ENCODE measurements at places on chromosomes 7 and 10.

GRCh38 chr7:154744256-154744860, 258.6 kb downstream of the PAXIP1 start:
- DNase-seq, result no peak

GRCh38 chr10:118835682-118836326, 81.0 kb upstream of the CACUL1 start:
- no peak for DNase-seq

DNA sequence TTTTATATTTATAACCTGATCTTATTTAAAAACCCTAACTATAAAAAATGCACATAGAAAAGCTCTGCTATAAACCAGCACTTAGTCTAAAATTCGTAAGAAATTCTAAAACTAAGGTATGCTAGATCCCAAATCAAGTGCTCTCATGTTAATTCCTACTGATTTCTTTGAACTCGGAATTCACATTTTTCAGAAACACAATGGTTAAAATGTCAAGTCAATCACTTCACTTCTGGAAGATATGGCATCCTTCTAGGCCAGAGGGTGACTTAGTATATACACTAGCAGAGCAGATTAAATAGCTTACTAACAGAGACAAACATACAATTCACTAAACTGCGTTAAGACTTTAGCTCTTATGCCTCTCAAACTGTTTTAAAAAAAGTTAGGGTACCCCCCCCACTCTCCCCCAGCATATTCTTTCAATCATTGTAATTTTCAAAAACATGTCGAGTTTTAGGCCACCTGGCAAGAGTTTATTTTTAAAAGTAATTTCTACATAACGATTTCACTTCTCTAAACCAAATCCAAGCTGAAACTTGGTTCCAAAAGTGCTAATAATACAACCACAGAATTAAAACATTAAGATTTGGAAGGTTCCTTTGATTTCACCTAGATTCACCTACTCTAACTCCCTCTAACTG, 129.4 kb downstream of the NRBF2 start:
- no peak for DNase-seq

DNA sequence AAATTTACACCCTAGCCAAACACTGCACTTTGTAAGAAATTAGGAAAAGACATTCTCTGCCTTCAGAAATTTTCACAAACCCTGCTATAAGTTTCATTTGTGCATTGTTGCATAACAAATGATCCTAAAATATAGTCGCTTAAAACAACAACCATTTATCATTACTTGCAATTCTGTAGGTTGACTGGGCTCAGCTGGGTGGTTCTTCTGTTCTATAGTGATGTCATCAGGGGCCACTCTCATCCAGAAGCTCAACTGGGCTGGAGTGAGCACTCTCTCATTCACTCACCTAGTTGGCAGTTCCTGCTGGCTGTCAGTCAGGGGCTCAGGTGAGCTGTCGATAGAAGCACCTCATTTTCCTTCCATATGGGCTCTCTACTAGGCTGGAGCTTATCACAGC, 20.7 kb upstream of the FGFR2 start:
- DNase-seq, result no peak

GRCh38 chr7:74396993-74397392, 56.7 kb upstream of the GTF2IRD1 start:
- DNase-seq, result no peak

DNA sequence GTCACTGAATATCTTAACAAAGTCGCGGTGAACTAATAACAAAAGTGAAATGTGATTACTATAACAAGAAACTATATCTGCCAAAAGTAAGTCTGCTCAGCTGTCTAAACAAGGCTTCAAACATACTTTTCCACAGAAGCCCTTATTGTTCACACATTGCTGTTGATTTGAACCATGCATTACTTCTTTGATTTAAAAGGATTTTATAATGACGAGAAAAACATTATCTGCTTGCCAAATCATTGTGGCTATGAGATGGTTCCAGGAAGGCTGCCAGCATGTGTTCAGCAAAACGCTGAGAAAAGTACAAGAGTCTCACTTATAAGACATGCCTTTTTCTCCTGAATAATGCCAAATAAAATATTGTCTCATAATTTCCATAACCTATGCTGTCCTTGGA, 24.4 kb downstream of the RNF133 start:
- no peak for DNase-seq

DNA sequence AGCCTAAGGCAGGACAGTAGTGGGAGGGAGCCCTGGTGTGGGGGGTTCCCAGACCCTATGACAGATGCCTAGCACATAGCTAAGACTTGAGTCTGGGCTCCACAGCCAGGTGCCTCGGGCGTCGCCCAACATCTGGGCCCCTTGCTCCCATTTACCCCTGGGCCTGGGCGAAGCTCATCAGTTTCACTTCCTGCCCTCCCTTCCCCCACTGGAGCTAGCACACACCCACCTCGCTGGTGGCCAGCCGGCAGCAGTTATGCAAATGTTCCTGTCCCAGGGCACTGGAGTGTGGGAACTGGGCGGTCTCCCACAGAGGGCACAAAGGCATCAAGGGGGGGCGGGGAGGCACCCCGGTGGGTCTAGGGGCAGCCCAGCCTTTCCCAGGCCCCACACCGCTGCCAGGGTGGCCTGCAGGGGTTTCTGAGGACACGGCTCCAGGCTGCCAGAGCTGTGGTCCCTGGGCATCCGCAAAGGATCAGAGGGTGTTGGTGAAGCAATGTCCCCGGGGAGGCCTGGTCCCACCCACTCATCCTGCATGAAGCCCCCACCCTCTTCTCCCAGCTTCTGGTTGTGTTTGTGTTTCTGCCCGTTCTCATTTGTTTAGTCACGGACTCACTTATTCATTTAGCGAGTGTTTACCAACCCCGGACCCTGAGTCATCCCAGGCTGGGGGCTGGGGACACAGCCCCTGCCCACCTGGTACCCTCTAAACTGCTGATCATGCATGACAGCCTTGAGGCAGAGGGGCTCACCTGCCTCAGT, 20.4 kb downstream of the SH2B2 start:
- no peak for DNase-seq

DNA sequence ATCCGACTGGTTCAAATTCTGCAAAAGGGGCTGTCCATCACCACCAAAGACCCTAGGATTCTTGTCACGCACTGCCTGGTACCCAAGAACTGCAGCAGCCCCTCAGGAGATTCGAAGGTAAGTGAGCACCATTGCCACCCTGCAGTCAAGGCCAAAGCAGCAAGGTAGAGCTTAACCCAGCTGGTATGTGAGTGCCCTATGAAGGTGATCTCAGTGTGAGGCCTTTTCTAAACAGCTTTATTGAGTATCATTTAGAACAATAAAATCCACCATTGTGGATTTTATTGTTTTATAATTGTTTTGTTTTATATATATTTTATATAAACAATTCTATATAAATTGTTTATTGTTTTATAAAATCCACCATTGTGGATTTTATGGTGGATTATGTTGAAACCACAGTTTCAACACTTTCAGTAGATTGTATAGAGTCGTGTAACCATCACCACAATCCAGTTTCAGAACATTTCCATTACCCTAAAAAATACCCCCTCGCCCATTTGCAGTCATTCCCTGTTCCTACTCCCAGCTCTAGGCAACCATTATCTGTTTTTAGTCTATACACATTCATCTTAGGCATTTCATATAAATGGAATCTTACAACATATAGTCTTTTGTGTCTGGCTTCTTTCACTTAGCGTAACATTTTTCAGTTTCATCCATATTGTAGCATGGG, 20.1 kb upstream of the CALU start:
- no peak for DNase-seq

DNA sequence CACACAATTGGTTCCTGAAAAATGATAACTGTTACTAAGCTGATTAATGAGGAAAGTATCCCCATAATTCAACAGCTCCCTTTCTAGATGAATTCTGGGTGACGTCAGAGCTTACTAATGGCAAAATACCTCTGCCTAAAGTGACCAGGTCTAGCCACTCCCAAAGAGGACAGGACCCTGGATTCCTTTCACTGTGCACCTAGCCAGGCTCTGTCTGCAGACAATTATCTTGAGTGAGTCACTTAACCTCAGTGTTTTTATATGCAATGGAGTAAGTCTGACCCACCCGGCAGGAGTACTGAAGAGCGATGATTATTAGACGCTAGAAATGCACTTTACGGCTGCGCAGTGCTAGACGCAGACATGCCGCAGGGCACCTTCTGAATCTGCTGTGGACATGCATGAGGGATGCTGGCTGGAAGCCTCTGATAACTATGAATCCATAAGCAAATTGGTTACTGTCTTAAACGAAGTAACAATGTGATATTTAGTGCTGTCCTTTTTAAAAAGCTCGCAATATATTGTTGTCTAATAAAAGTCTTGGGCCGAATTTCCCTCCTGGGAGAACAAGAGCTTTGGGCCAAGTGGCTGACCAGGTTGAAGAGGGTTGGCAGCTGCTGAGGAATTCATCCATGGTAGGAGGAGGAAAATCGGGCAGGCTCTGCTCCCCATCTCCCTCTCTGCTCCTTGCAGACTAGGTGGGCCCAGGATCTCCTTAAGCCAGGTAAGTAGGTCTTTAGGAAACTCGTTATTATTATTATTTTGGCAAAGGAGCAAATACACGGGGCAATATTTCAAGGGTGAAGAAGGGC, 4.6 kb upstream of the INPP5A start:
- no peak for DNase-seq

DNA sequence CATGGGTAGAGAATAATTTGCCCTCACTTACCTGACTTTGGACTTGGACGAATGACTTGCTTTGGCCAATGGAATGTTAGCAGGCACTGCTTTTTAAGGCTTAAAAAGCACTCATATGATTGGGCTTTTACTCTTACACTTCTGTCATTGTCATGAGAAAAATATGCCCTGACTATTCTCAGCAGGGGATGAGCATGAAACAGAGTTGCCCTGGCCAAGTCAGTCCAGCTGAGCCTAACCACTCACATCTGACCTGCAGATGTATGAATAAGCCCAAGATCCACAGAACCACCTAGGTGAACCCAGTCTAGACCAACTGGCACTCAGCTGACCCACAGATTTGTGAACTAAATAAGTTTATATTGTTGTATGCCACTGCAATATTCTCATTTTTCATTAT, 573.5 kb downstream of the TNS3 start:
- no peak for DNase-seq

DNA sequence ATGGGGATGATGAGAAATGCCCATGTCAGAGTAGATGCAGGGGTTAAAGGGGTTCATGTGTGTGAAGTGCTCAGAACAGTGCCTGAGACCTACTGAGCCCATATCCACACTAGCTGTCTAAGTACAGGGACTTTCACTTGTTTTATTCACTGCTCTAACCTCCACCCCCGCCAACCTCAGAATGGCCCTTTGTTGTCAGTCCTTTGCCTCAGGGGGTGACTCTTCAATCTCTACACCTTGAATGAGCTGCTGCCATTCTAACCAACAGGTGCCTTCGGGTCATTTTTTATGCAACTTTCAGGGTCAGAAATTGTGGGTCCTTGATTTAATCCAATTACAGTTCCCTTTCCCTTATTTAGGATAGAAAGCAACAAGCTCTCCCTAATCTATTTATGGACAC, 26.2 kb downstream of the VSTM4 start:
- no peak for DNase-seq

- no peak for DNase-seq
These were observed 24.7 kb downstream of the VWC2 start for GRCh38 chr7:49797987-49798660.

DNA sequence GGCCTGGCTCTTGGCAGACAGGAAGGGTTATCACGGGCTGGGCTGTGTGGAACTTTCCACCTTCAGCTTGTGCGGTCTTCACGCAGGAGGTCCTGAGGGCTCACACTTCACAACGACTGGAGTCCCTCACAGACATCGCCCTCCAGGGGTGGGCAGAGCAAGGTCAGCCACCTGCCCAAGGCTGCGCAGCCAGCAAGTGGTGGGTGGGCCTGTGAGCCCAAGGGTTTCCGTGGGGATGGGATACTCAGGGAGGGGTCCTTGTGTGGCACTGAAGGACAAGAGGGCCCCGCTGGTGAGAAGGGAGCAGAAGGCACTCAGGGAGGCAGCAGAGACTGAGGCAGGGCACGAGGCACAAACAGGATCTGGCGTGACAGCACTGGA, 22.0 kb downstream of the PDIA4 start:
- DNase-seq, result no peak

All from effector CD4-positive, alpha-beta T cell (primary cell).